ENCODE measurements at places on chromosomes 6 and 20.

DNA sequence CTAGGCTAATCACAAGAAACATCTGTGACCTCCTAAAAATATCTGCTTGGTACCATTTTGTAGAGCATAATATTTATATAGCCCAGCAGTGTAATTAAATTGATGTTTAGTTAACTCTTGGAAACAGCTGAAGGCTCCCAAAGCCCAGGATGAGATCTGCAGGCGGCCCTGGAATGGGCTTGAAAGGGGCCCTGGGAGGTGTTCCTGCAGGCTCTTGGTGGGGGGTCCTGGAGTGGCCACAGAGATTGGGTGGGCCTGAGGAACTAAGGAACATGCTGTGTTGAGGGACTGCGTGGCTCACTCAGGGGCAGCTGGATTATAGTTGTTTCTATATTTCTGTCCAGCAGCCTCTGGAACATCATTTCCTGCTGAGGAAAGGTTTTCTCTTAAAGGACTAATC lies 9.2 kb downstream of the SCP2D1 start:
- no peak for DNase-seq

DNA sequence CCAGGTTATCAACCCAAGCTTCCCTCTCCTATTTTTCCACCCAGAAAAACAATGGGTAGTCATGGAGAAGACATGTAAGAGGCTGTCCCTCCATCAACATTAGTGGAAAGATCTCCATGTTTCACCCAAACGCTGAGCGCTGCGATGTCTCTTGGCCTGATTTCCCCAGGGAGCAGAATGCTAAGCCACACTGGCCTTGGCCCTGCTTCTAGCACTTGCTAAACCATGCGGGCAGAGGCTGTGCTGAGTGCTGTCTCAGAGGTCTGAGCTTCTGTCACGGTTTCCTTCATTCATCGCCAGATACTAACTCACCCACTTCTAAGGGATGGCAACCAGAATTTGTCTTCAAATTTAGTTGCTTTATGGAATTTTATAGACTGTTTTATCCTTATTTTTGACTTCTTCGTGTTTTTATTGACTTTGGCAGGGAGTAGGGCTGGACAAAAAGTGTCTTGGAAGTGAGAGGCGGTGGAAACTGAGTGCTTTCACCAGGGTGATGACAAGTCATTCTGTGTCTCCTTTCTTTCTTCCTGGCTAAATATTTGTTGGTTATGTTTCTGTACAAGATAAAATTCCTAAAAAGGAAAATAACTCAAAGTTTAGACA lies 181.4 kb upstream of the UST start:
- no peak for DNase-seq

DNA sequence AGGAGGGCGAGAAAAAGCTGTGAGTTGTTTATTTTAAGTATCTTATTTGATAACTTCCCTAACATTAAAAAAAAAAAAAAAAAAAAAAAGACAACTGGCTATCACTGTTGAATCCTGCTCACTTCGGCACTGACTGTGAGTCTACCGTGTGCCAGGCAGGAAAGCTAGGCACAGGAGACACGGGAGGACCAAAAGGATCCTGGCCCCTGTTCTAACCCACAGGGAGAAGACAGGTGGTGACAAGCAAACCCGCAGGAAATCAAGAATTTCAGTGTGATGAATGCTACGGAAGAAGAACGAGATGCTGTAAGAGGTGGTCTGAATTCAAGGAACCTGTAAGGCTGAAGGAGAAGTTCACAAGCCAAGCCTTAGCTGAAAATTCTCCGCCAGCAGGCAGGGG lies 94.7 kb upstream of the NFATC2 start:
- no peak for DNase-seq

- no peak for DNase-seq
These were observed 141.9 kb downstream of the GMPR start for GRCh38 chr6:16380220-16380809.

DNA sequence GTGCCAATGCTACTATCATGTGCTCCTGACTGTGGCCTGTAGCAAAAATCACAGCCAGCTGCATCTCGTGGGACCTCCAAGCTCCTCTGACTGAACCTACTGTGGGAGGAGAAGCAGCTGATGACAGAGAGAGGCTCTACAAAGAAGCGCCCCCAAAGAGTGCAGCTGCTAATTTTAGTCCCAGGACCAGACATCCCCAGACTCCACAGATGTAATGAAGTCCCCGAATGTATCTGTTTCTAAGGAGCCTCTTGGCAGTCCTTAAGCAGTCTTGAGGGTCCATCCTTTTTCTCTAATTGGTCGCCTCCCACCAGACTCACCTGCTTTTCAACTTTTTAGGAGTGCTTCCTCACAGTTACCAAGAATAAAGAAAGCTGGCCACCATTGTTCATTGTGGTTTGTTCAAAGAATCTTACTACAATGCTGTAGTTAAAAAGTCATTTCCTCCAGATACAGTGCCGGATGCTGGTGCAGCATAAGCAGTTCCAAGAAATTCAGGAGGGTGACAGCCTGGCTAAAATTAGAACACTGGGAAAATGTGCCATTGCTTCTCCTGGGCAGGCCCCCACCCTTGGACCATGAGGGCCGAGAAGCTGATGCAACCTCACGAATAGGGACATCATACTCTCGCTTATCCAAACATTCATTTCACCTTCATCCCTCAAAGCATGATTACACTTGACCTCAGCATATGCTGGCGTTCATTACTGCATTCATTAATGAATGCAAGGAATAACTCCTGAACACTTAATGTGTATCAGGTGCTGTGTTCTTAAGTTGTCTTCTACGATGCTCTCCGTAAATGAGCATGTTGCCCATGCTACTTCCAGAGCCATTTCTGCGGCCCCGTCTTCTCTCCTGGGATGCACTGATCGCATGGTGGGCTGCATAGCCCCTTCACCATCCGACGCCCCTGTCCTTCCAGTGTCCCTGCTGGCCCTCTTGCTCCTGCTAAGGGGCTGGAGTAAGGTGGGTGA lies 66.4 kb downstream of the LY86 start:
- DNase-seq = peak; percentile 66

- DNase-seq = no peak
These were observed 238.2 kb downstream of the PRKN start for GRCh38 chr6:162489101-162489976.

DNA sequence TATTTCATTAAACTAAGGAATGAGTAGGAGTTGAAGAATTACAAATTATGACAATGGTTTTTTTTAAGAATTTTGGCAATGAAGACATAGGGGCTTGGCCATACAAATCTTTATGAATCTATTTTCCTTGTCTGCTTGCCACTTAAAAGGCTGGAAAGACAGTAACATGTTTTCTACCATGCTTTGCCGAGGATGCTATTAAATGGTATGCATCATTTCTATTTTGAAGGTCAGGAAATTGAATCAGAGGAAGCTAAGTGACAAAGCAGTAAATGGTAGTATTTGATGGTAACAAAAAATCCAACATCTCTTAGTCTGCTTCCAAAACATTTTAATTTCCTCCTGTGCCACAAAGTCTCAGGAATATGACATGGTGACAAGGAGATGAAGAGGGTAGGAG lies 287.2 kb downstream of the RFPL4B start:
- peak; percentile 33 for DNase-seq

- DNase-seq = no peak
These were observed 215.7 kb downstream of the SLC35F1 start for GRCh38 chr6:118122801-118123200.

GRCh38 chr6:137086031-137086430 lies 41.3 kb upstream of the IL20RA start:
- no peak for DNase-seq

GRCh38 chr6:20056350-20056992 lies 155.8 kb downstream of the MBOAT1 start:
- DNase-seq = peak; percentile 45

DNA sequence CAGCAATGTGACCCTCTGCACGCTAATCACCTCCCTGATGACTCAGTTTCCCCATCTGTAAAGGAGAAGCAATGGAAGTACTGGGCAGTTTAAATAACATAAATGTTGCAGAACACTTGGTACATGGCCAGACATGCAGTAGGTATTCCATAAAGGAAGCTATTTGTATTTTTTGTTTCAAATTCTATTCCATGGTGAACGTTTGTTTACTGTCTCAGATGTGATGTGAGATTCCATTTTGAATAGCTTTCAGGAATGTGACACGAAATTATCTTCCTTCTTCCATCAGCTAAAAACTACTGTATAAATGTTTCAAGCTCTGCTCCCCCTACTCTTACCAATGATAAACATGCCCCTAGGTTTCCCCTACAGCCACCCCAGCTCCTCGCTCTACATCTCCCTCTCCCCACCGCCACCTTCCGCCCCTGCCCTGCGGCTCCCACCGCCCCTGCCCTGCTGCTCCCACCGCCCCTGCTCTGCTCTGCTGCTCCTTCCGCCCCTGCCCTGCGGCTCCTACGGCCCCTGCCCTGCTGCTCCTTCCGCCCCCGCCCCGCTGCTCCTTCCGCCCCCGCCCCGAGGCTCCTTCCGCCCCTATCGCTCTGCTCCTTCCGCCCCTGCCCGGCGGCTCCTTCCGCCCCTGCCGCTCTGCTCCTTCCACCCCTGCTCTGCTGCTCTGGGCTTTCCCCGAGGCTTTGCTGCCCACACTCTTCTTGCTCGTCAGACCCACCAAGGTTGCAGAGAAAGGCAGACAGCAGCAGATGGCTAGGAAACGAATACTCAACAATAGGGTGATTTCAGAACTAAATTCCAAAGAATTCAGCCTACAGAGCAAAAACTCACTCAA lies 78.9 kb downstream of the THBS2 start:
- no peak for DNase-seq

DNA sequence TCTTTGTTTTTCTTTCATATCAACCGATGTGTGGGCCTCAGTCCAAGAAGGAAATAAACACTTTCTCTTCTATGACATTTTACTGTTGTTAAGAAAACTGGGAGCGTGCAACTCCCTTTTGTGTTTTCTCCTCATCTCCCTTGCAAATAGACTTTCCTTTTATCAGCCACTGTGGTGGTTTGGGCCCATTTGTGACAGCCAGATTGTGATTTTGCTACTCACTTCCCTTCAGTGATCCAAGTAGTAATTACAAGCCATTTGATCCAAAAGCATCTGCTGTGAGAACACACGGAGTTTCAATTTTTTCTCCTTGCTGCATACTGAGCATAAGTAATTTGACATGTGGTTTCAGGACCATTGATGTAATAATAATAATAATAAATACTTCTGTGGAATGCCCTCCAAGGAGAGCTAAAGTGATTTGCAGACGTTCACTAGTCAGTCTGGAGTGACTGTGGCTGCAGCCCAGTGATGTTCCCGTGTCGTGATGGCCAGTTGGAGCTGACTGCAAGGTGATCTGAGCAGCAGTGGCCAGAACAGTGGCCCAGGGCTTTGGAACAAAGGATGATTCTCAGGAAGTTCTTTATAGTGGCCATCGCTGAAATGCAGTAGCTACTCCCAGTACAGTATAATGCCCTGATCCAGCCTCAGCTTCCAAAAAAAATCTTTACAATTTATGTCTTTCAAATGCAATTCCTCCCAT lies 91.9 kb upstream of the CLDN20 start:
- DNase-seq = peak; percentile 76

- no peak for DNase-seq
These were observed 7.8 kb downstream of the E2F3 start for GRCh38 chr6:20409427-20409971.

DNA sequence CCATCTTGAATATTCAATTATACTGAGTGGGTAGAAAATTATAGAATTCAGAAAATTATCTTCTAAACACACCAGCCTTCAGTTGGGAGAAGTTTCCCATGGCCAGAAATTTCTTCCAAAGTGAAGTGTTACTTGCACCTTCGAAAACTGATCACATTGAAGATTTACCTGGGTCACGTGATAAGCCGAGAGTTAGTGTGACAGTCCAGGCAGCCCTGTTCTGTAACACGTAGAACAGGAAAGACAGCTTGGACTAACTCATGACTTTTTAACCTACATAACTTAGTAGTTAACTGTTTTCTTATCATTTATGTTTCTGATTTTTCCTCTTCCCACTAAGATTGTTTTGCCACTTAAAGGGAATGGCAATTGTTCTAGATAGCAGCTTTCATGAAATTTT lies 118.3 kb upstream of the MTHFD1L start:
- DNase-seq = no peak

DNA sequence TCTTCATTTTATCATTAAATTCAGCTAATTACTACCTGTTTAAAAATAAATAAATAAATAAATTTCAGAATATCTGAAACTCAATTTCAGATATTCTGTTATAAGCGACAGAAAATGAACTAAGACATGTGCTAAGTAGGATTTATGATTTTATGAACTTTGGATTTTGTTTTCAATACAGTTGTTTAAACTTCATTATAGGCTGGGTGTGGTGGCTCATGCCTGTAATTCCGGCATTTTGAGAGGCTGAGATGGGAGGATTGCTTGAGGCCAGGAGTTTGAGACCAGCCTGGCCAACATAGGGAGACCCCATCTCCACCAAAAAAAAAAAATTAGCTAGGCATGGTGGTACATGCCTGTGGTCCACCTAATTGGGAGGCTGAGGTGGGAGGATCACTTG lies 36.0 kb downstream of the AFG1L start:
- no peak for DNase-seq

GRCh38 chr6:13554929-13555333 lies 19.5 kb upstream of the SIRT5 start:
- DNase-seq = peak; percentile 33

DNA sequence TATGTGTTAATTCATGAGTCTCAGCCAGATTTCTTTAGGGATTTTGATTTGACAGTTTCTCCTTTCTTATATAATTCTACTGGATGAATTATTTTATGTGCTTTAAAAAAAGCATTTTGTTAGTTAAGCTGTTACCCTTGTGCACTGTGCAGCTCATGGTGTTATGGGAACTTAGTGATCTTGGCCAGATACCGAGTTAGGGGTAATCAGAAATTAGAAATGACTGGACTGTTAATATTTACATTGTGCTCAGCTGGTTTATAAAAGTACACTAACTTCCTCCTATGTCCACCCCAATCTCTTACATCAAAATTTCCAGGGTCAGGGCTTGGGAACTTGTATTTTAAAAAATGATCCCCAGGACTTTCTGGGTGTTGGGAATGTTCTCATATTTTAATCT lies 260.0 kb downstream of the ZFAND3 start:
- no peak for DNase-seq

- no peak for DNase-seq
These were observed 118.8 kb downstream of the CDKAL1 start for GRCh38 chr6:20653085-20653479.

- no peak for DNase-seq
These were observed 79.0 kb downstream of the ANKEF1 start for GRCh38 chr20:10113746-10114145.
